Stimulated activated CD8-positive, alpha-beta memory T cell treated with anti-CD3 and anti-CD28 coated beads, Interleukin-7, amount 100 ng/mL, for 1 hour (primary cell): ENCODE measurements at places on chromosomes 4 and X.

- peak; percentile 27 for DNase-seq
Observed at GRCh38 chrX:14032406-14032805, 2.7 kb upstream of the GEMIN8 start.

- DNase-seq, result peak; percentile 2
Observed at GRCh38 chr4:122921971-122922876, at the start of gene NUDT6. NUDT6 (minus strand) TSS chr4:122922597; CDS start chr4:122922572, 25 bp downstream.

DNA sequence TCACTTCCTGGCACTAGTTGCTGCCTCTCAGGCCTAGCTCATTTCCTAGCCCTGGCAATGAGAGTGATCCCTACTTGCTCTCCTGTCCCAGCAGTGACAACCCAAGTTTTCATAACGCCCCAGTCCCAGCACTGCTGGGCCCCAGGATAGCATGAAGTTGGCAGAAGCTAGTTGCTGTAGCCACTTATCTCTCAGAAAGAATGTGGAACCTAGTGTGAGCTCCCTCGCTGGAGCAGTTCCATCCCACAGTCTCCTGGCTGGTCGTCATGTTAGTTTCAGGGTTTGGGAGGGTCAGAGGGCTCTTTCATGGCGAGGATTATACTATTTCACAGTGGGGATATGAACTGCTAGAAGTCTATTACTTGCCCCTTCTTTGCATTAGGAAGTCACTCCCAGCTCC, 5.1 kb downstream of the PF4 start:
- DNase-seq, result no peak

DNA sequence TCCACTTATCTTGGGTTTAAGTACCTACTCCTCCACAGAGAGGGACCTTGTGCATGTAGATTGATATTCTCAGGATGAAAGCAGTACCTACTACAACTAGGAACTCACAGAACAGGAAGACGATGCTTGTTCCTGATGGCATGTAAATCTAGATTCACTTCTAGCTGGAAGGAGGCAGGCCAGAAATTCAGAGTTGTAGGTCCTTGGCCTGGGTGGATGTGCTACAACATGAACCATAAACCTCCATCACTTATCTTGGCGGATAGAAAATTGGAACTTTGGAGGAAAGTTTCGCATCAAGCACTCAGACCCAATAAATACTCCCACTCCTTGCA, 9.3 kb upstream of the SMIM20 start:
- no peak for DNase-seq
